ENCODE measurements at places on chromosomes 5 and 9. TPM values are rescaled to one million over a fixed set of nuclear protein-coding genes. Genes with fewer than 3 reads are reported as not detected.

DNA sequence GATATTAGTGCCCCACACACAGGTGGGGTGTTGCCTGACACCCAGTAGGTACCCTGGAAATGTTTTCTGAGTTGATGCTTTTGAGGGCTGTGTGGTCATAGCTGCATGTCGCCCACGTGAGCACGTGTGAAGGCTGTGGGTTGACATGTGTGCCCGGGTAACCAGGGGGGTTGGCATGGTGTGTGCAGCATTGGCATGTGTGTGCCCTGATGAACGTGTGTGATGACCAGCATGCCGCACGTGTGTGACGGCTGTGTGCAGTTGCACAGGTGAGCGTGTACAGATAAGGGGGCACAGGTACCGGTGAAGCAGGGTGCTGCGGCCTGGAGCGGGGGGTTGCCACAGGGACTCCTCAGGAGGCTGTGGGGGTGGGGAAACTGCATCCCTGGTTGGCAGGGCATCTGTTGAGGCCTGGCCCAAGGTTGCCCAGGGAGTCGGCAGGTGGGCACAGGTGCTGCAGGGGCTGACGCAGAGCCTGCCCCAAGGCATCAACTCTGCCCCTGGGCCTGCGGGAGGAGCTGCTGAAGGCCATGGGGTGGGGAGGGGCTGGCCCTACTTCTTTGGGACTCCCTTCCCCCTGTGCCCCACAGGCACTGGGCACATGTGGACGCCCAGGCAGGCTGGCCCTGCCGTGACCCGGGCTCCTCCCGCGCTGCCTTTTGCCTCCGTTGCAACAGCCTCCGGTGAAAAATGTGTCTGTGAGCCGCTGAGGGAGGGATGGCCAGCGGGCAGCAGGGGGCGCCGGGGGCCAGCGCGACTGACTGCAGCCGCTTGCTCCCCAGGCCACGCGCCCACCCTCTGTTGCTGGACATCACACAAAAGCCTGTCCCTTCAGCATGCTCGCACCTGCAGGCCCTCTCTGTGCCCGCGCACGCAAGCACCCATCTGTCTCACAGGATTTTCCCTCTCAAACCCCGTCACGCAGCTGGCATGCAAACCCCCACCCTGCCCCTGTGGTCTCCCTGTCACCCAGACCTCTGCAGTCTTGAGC is 2.2 kb downstream of the UNC5A start:
- no peak for DNase-seq

- DNase-seq = no peak
These were observed 730 bp downstream of the ZMYND19 start for GRCh38 chr9:137589441-137590122.

DNA sequence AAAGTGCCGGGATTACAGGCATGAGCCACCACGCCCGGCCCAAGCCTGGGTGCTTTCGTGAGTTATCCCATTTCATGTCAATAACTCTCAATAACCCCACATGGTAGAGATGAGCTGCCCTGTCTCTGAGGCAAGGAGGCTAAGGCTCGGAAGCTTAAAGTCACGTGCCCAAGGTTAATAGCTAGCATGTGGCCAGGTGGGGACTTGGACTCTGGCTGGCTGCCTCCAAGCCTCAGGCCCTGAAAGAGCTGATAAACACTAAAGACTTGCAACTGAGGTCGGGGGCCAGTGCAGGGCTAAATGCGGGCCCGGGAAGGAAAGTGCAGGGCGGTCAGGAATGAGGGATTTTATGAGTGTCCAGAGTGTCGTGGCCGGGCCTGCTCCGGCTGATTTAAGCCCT is 30.9 kb upstream of the BARHL1 start:
- DNase-seq = no peak

- peak; percentile 34 for DNase-seq
These were observed 76.8 kb downstream of the ZDHHC21 start for GRCh38 chr9:14616188-14616982.

GRCh38 chr5:10149911-10150310 is 99.8 kb downstream of the ATPSCKMT start:
- no peak for DNase-seq

- DNase-seq = no peak
These were observed 235.3 kb downstream of the GABRB2 start for GRCh38 chr5:161311146-161311708.

DNA sequence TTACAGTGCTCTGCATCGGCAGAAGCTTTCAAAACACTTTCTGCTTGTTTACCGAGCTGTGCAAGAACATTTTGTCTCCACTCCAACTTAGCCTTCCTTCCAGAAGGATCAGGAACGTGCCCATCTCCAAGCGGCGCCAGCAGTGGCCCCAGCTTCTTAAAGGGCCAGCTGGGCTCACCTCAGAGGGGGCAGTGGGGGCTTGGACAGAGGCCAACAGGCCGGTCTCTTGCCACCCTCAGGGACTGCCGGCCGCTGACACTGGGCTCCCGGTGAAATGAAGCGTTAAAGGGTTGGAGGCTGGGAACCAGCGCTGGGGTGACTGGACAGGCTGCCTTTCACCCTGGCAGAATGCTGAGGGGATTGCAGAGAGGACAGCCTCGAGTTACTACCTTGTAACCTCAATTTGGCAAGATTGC is 67.0 kb upstream of the RNU6ATAC start:
- no peak for DNase-seq

DNA sequence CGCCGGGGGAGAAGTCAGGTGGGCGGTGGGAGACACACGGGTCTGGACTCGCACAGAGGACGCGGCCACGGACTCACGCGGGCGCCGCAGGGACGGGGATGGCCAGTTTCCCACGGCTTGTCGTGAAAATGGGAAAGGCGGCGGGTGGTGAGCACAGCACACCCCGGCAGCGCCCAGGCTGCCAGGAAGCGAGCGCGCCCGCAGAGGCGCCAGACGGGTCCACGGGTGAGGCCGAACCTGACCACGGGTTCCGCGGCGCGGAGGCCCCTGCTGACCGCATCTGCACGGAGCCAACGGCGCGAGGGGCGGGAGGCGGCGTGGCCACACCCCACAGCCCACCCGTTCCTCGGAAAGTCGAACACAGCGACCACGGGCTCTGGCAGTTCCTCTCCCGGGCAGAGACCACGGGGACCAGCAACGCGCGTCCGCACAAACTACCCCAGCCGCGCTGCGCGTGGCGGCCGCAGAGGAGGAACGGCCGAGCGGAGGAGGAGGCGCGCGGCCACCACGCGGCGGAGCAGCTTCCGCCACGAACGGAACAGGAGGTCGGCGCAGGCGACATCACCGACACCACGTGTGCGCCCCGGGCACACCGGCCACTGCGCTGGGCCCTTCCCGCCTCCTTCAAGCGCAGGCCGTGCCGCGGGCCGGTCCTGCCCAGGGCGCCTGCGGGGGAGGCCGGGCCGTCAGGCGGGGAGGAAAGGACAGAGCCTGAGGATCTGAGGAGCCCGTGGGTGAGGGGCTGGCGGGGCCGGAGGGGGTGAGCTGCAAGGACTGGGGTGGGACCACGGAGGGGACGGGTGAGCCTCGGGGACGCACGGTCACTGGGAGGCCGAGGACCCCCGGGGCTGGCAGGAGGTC is 5.6 kb downstream of the EXD3 start:
- DNase-seq = no peak

GRCh38 chr9:36169708-36170107 is 520 bp downstream of the CCIN start:
- no peak for DNase-seq

DNA sequence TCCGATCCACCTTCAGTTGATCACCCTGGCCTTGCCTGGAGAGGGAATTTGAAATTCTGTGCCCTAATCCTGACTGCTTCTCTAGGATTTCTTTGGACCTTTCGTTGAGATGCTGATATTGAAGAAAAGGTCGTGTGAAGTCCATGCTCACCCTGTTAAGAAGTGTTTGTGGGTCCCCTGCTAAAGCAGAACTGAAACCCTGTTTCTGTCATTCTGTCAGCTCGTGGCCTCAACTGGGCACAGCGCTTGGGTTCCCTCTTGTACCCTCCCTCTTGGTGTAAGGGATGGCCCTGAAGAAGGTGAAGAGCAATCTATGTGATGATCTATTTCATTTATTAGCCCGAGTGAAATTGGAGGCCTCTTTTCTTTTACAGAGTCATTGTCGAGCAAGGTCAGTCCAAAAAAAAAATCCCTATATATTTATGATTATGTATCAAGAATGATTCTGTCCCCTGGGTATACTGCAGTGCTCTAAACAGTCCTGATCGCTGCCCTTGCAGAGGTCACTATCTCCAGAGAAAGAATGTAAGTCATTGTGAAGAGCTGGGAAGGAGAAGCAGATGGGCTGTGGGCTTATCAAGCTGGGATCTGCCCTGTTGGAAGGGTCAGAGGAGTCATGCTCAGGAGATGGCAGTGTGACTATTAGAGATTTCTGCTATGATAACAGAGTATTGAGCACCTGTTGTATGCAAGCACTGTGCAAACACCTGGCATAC is 56.1 kb downstream of the WWC1 start:
- no peak for DNase-seq

- DNase-seq = no peak
These were observed 22.6 kb upstream of the CTNNAL1 start for GRCh38 chr9:109035684-109036423.

DNA sequence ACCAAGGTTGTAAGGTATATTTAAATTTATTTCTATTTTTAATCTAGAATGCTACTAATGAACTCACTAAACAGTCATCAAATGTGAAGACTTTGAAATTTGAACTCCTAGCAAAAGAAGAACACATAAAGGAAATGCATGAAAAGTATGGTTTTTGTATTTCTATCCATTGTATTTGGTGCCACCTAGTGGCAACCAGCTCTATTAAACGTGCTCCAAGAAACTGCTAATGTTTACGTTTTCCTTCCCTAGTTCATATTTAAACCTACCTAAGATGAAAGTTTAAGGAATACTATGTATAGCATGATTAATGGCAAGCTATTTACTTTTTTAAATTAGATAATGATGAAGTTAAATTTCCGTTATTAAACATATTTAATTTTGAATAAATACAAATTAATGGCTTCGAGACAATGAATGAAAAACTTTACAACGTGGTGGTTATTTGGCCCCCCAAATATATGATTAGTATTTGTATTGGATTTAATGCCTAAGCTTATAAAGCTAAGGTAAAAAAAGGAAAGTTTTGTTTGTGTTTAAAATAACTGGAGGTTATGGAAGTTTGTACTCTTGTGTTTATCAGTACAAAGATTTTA is 115.9 kb upstream of the SH3GL2 start:
- peak; percentile 56 for DNase-seq

GRCh38 chr5:179763215-179763945 is 30.4 kb upstream of the LTC4S start:
- peak; percentile 57 for DNase-seq

GRCh38 chr9:1431461-1431860 is 381.3 kb downstream of the DMRT2 start:
- DNase-seq = no peak

GRCh38 chr9:75866273-75866871 is 24.1 kb upstream of the PCSK5 start:
- DNase-seq = peak; percentile 36

- no peak for DNase-seq
These were observed 91.0 kb upstream of the GNAQ start for GRCh38 chr9:78122631-78123030.

- no peak for DNase-seq
These were observed 807 bp downstream of the FAM163B start for GRCh38 chr9:133608382-133608781.

GRCh38 chr5:63573380-63573779 is 388.9 kb downstream of the HTR1A start:
- no peak for DNase-seq

GRCh38 chr5:616484-617039 is 4.4 kb downstream of the CEP72 start:
- no peak for DNase-seq

DNA sequence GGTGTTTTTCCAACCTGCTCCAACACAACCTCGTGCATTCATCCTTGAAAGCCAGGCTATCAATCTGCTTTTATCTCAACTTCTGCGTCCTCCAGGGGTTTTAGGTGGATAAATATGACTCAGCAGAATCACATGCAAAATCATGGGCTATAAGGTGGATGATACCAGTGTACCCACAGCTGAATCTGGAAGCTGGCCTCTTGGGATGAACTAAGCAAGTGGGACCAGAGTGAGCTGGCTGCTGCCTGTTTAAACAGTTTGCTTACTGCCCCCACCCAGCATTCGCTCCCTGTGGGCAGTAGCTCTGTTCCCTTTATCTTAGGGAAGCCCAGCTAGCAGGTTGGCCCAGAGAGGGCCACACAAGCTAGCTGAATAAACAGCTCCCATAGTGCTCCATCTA is 194.0 kb downstream of the CRB2 start:
- no peak for DNase-seq

- DNase-seq = no peak
These were observed 114.6 kb upstream of the SLC12A2 start for GRCh38 chr5:127969002-127969401.

DNA sequence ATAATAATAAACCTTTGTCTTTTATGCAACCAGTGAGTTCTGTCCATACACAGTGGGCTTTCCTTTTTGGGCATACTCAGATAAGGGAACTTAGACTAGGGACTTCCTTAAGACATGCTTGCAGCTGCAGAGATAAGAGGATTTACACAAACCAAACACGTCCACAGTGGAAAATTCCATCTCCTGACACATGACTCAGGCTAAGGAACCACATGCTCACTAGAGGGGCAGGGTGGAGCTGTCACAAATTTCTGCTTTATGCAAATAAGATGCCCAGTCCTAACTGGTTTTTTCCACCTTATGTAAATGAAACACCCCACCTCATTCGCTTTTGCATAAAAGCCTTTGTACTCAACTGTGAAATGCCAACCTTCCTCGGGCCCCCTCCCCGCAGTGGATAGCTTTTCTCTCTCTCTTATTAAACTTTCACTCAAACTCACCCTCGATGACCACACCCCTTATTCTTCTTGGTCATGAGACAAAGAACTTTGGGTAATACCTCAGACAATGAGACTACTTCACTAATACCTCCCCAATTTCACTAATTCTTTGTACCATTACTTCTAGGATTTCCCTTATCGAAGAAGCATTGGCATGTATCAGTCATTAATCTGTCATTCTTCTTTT is 170.3 kb upstream of the FTMT start:
- no peak for DNase-seq

IFNA13 gene
- polyA plus RNA-seq = not detected

PTPN3 gene
- 12.1 TPM for polyA plus RNA-seq

ANKRD18B gene
- 0.50 TPM for polyA plus RNA-seq

STXBP1 gene
- polyA plus RNA-seq = 41.2 TPM

NMUR2 gene
- 0.34 TPM for polyA plus RNA-seq

PCDHB12 gene
- 6.6 TPM for polyA plus RNA-seq

CFAP90 gene
- 12.2 TPM for polyA plus RNA-seq

DNAJC18 gene
- 34.3 TPM for polyA plus RNA-seq

S1PR3 gene
- polyA plus RNA-seq = 113 TPM

TMC1 gene
- polyA plus RNA-seq = 0.30 TPM

TTC16 gene
- polyA plus RNA-seq = 0.80 TPM

ZMYND19 gene
- 22.4 TPM for polyA plus RNA-seq

ELAVL2 gene
- polyA plus RNA-seq = 3.5 TPM

CDC20B gene
- 6.4 TPM for polyA plus RNA-seq

NR4A3 gene
- 0.46 TPM for polyA plus RNA-seq

Data from right lung (tissue), 10 donors.